ENCODE measurements at places on chromosomes 4 and X.

DNA sequence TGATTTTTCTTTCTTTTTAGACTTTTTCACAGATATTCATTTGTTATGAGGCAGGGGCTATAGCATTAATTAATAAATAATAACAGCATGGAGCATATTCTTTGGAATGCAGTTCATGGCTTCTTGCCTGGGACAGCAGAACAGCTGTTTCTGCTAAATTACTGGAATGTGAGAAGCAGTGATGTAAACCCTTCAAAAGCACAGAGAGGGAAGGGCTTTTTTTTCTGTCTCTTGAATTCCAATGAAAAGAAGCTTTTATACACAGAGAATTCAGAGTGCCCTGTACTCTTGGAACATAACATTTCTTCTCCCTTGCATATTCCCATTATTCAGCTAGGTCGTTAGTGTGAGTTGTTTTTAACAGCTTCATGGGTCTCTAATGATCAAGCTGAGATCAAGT is 28.5 kb upstream of the ANK2 start:
- DNase-seq = no peak

GRCh38 chrX:153392642-153393321 is 8.4 kb downstream of the PNMA6E start:
- DNase-seq = no peak

DNA sequence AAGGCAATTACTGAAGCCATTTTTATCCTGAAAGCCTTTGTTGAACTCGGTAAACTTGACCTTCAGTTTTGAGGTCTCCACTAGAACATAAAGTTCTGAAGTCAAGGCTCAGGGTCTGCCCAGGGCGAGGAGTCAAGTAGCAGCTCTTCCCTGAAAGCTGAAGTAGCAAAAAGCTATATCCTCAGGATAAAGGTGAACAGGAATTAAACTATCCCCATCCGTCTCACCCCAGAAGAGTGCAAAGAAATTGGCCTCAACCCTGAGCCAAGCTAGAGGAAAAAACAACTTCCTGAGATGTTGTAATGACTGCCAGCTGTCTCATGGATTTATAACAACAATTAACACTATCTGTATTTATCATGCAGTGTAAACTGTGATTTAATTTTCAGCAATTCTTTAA is 590.8 kb downstream of the SPRY1 start:
- no peak for DNase-seq

DNA sequence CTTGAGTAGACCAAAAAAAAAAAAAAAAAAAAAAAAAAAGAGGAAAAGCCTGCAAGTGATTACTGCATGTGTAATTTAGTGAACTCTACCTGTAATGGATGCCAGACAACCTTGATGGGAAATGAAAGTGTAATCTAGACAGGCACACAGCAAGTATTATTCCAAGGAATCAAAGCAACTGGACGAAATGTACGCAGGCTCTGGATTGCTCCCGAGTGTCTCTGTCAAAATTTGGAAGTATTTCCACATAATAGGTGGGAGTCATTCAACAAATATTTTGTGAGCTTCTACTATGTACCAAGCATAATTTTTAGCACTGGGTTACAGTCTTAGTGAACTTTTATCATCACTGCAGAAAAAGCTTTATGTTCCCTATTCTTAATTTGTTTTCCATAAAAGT is 64.2 kb downstream of the LIMCH1 start:
- DNase-seq = no peak

- DNase-seq = no peak
Measured at GRCh38 chr4:154634058-154634457, 21.6 kb upstream of the FGG start.

GRCh38 chr4:173912384-173912783 is 371.1 kb downstream of the FBXO8 start:
- DNase-seq = no peak

DNA sequence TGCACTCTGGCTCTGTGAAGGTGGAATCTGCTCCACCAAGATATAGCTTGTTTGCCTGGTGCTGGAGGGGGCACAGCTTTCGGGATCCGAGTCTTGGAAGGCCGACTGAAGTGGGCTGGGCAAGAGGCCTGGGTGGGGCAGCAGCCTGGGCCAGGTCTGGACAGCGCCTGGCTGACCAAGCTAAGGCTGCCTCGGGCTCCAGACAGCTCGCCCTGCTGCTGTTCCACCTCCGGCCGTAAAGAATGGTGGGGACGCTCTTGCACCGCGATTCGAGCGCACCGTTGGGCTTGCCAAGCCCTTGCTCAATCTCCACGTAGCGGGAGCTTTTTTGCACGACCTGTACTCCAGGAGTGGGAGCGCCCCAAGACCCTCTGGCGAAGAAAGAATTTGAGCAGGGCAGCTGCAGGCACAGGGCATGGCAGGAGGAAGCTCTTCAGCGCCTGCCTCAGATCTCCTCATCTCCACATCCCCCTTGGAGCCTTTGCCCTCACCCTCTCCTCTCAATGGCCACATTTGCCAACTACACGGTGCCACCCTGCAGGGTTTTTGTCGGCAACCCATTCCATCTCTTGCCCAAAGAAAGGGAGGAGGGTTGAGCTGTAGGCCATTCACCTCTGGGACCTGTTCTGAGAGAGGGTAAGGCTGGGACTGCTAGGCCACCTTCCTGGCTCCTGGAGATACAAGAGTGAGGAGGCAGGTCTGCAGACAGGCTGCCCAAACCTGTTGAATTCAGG is 18.9 kb downstream of the CNGA2 start:
- DNase-seq = no peak

DNA sequence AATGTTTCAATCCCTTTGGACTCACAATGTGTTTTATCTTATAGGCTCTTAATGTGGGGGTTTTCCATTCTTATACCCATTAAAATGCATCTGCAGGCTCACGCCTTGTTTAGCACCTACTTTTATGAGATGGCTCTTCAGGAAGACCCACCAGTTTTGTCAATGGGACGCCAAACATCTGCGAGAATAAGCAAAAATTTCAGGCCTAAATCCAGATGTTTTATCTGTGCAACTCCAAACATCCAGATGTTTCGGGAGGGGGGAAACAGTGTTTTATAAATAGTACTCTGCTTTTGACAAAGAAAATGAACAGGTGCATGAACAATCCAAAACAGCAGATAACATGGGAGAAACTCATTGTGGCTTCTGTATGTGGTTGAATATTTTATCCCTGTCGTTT is 342.8 kb downstream of the DHX15 start:
- DNase-seq = no peak

DNA sequence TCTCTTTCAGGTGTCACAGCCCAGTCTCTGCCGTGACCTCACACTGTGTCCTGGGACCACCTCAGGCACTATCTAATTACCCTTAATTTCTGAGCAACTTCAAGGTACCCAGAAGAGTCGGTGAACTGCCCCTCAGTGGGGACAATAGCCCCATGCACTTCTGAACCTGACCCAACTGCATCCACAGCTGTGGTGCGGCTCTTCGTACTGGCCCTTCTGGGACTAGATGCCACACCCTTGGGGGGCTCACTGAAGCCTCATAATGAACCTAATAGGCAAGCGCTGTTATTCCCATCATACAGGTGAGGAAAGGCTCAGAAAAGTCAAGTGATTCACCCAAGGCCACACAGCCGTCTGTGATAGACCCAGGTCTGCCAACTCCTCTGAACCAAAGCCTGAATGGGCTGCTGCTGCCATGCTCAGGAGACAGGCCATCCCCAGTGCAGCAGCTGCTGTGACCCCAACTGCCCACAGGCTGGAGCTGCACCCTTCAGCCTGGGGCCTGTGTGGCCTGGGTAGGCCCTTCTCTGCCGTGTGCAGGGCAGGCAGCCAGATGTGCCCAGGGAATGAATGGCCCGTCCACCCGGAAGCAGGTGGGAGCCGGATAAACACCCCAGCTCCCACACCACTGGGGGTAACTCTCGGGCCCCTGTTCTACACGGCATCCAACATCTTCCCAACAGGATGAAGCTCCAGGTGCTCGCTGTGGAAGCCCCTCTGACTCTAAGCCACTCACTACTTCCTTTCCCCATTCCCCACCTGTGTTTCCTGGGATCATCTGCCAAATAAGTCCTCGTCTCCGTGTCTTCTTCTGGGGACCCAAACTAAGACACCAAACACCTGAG is 35.9 kb downstream of the HMX1 start:
- no peak for DNase-seq

GRCh38 chr4:121669163-121669550 is 27.6 kb downstream of the ANXA5 start:
- no peak for DNase-seq

DNA sequence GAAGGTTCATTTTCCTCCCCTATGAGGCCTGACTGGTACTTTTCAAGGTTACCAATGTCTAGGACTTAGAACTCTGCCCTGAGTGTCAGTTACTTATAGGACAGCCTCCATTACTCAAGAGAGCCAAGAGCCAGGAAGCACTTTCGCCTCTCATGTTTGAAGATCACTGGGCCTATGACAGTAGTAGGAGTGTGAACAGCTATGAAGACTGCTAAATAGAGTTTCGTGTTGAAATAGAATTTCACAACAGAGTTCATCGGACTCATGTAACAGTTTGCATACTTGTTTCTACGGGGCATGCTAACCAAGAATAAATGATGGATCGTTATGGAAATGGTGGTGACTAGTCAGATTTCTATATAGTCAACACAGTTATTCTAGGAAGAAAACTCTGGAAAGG is 97.8 kb upstream of the GPC4 start:
- no peak for DNase-seq

- DNase-seq = no peak
Measured at GRCh38 chr4:147370881-147371280, 110.0 kb upstream of the EDNRA start.

- DNase-seq = no peak
Measured at GRCh38 chrX:120419463-120419862, 49.6 kb downstream of the LAMP2 start.

DNA sequence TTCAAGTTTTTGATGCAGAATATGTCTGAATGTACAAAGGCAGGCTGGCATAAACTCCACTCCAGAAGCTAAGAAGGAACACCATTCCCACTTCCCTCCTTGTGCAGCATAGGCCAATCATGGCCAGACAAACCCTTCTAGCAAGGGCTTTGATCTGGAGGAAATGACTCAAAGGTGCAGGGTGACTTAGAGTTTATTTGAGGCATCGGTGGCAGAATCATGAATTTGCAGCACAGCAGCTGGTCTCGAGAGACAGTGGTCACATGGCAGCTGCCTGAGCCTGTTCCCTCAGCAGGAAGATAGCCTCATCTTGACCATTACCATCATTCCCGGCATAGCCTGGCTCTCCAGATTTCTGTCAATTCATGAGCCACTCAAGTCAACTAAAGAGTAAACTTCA is 154.5 kb downstream of the ATP10D start:
- no peak for DNase-seq
